Stimulated activated CD4-positive, alpha-beta T cell treated with anti-CD3 and anti-CD28 coated beads, Interleukin-4, amount 100 ng/mL, for 1 hour (primary cell): ENCODE measurements at places on chromosomes 6 and 20.

- no peak for DNase-seq
Measured at GRCh38 chr20:46025376-46025783, 3.6 kb upstream of the SLC12A5 start.

- DNase-seq: no peak
Measured at GRCh38 chr20:62805711-62806382, 1.2 kb downstream of the OGFR start.

DNA sequence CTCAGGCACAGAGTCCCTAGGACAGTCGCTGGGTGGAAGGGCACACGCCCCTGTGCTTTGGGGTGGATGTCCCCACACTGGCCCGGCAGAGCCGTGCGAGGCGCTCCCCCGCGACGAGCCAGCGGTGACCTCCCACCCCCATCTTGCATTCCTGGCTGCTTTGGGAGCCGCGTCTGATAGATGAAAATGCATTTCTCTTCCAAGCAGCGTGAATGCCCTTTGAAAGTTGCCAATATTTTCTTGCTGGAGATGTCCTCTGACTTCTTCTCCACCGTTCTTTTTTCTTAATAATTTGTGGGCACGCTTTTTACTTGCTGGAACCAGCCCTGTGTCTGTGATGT is 29.9 kb downstream of the COL20A1 start:
- DNase-seq: no peak

GRCh38 chr20:12699374-12700228 is 309.2 kb upstream of the SPTLC3 start:
- DNase-seq: no peak

DNA sequence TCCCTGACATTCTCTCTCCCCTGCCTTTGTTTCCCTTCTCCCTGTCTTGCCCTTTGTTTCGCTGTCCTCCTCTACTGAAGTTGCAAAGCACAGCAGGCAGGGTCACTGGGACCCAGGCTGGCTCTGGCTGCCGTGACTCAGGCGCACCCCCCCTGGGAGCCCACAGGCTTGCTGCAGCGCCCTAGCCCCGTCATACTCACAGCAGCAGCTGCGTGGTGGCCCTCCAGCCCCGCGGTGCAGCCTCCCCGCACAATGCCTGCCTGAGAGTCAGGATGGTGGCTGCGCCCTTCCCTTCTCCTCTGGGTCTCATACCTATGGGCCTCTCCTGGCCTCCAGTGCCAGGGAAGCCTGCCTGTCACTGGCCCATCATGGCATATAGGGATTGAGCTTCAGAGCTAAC is 41.7 kb downstream of the TXNDC5 start:
- DNase-seq: no peak

DNA sequence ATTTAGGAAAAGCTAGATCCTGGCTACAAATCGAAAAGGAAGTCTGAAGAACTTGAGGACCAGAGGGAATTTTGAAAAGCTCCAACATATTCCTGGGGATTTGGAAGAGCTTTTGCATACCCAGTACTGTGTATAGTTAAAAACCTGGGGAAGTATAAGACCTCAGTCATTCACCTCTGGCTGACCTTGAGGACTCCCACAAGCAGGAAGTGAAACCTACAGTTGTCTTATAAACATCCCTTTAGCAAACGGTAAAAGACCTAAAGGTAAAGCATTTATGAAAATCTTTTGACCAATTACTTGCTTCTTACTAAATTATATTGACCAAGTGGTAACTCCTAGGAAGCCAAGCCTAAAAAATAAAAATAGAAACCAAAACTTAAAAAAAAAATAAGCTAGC is 175.0 kb downstream of the HAO1 start:
- no peak for DNase-seq

DNA sequence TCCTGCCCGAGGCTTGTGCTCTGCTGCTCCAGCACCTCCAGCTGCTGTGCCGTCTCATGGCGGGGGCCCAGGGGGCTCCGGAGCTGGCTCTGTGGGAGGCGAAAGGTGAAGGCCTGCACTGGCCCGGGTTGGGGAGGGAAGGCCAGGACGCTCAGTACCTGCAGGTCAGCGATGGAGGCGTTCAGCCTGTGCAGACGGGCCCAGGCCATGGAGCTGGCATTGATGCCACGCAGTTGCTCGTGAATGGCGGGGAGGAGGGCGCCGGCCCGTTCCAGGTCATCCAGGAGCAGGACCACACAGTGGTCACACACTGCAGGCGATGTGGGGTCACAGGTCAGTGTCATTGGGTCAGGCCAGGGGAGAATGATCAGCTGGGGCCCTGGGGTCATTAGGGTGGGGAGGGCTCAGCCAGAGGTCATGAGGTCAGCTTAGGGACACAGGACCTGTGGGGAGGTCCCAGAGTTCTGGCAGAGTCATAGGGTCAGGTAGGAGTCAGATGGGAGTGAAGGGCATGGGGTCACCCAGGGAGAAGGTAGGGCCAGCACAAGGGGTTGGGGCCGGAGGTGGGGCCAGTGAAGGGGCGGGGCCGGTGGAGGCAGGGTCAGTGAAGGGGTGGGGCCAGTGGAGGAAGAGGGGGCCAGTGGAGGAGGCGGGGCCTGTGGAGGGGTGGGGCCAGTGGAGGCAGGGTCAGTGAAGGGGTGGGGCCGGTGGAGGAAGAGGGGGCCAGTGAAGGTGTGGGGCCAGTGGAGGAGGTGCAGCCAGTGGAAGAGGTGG is 18.0 kb downstream of the ADRM1 start:
- DNase-seq: no peak

GRCh38 chr6:121885399-121886152 is 450.1 kb downstream of the GJA1 start:
- DNase-seq: no peak

- no peak for DNase-seq
Measured at GRCh38 chr20:64188682-64189529, 24.7 kb downstream of the MYT1 start.
